Activated CD4-positive, alpha-beta T cell treated with anti-CD3 and anti-CD28 coated beads, Interleukin-2, amount 50 U/mL, for 1 hour (primary cell): ENCODE measurements at places on chromosomes 1 and 21.

DNA sequence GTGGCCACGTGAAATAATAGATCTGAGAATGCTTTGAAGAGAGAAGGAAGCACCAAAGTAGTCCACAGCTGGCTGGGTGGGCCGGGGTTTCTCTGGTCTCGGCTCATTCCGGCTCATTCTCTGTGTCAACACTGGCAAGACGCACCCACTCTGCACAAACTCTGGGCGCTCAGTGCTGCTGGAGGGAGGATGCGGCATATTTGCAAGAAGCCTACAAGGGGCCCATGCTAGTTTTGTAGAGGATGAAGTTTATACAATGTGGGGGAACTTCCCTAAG is 28.8 kb upstream of the TMPRSS2 start:
- DNase-seq = no peak

DNA sequence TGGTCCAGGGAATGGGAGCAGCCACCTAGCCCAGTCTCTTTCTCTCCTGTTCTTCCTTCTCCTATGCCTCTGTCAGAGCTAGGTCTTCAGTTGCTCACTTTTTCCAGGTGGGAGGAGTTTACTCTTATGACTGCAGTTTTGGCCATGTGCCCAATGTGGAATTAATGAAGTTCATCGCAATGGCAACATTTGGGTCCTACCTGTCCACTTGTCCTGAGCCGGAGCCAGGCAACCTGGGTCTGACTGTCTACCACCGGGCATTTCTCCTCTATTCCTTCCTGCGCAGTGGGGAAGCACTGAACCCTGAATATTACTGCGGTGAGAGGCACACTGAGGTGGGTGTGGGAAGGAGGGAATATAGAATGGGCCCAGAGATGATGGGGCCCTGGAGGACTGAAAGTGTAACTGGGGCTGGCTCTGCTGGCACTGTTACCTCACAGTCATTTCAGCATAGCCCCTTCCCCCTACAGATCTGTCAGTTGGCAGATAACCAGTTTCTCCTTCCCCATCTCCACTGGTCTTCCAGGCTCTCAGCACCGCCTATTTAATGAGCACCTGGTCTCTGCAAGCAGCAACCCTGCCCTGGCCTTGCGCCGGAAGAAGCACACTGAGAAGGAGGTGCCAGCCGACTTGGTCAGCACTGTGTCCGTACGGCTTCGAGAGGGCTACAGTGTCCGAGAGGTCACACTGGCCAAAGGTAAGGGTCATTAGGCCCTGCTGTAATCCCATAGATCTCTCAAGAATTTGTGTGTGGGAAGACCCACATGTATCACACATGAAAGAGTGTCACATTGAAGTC is 30.1 kb downstream of the SZT2 start:
- no peak for DNase-seq

- DNase-seq = no peak
Observed at GRCh38 chr1:161998811-161999210, 24.9 kb downstream of the OLFML2B start.

- no peak for DNase-seq
Observed at GRCh38 chr1:51558375-51558924, 39.4 kb upstream of the EPS15 start.

DNA sequence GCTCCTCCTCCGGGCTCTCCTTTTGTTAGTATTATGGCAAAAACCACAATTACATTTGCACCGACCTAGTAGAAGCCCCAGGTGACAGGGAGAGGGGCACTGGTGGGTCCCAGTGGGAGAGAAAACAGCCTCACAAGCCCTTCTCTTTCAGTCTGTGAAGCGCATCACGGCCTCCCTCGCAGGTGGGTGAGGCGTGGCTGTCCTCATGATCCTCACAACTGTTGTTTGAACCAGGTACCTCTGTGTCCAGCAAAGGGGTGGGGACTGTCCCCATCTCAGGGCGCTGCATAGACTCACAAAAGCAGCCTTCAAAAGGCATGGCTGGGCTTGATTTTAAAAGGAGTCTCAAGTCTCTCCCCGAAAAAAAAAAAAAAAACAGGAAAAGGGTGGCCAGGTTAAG is 7.9 kb upstream of the C2CD2 start:
- no peak for DNase-seq
